ENCODE measurements at places on chromosomes 12 and 14. TPM values are rescaled to one million over a fixed set of nuclear protein-coding genes. Genes with fewer than 3 reads are reported as not detected.
A peak's percentile ranks its signal among the peaks of the same experiment; 100 is the strongest.

Gene KIF5A
- 0.56 TPM for total RNA-seq

Gene MORN3
- total RNA-seq = 0.52 TPM

Gene COX8C
- total RNA-seq = not detected

Gene OS9
- 173 TPM for total RNA-seq

Gene PCK2
- total RNA-seq = 112 TPM

DNA sequence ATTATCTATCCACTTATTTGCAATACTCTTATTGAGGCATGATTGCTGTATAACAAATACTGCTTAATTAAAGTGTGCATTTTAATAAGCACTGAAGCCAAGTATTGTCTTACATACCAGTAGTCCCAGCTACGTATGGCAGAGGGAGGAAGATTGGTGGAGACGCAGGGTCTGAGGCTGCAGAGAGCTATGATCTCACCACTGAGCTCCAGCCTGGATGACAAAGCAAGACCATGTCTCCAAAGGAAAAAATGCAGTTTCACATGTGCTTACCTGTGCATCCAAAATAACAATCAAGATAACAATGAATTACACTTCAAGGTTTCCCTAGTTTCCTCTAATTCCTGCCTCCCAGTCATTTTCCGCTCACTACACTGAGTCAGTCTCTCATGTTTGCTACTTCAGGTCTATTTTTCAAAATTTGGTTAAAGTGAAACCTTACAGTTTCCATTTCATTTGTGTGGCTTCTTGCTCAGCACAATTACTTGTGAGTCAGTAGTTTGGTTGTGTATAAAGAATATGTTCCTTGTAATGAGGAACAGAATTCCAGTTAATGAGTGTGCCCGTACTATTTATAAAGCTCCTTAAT lies 1250.1 kb downstream of the TMEM121 start:
- no peaks in the 10 kb centered on the region for H3K36me3 ChIP-seq
- DNase-seq = no peak
- H3K27ac ChIP-seq = no peak overlapping the region
- H3K27me3 ChIP-seq = peaks cover 63% of the 10 kb centered on the region
- H3K4me1 ChIP-seq = no peaks in the 10 kb centered on the region

DNA sequence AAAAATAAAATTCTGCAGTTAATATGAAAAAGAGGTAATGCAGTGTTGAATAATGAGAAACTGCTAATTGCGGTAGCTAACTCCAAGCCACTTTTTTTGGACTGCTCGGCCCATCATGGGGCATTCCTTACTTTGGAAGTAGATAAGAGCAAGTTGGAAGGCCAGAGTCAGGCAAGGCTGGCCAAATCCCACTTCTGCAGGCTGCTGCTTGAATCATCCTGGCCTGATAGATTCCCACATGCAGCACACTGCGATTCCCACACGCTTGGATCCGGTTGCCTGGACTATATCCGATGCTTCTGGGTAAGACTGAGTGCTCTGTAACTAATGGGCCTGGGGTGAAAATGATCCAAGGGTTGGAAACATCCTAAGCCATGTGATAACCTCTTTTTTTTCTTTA lies 10.6 kb downstream of the EIF2B2 start:
- H3K36me3 ChIP-seq = peaks cover 79% of the 10 kb centered on the region
- no peaks in the 10 kb centered on the region for H3K4me1 ChIP-seq
- peak overlapping the region; percentile 44 for H3K27ac ChIP-seq
- H3K27me3 ChIP-seq = no peaks in the 10 kb centered on the region
- no peak for DNase-seq

- H3K36me3 ChIP-seq = no peaks in the 10 kb centered on the region
- no peak overlapping the region for H3K4me3 ChIP-seq
- no peak for DNase-seq
- H3K27me3 ChIP-seq = no peaks in the 10 kb centered on the region
- H3K27ac ChIP-seq = no peak overlapping the region
These were observed 266.8 kb downstream of the TTC6 start for GRCh38 chr14:37862263-37862662.

DNA sequence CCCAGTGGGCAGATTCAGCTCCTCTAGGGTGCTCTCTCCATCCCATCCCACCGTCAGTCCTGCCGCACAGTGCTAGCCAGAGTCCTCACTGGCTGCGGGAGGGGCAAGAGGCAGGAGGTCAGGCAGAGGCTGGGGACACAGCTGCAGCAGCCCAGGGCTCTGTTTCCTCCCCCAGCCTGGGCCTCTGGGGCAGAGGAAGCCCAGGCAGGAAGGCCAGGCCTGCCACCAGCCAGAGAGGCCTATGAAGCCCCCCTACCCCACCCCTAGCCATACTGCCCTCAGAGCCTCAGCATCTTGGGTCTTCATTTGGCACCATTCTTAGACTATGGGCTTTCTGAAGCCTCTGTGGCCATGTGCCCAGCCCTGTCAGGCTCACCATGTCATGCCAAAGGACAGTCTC lies 3.4 kb downstream of the ACVRL1 start:
- H3K27me3 ChIP-seq = no peaks in the 10 kb centered on the region
- peaks cover 10% of the 10 kb centered on the region for H3K4me1 ChIP-seq
- H3K4me3 ChIP-seq = no peak overlapping the region
- no peak overlapping the region for H3K27ac ChIP-seq
- DNase-seq = no peak

- H3K27ac ChIP-seq = peak overlapping the region; percentile 39
- H3K27me3 ChIP-seq = no peaks in the 10 kb centered on the region
- H3K36me3 ChIP-seq = peaks cover 19% of the 10 kb centered on the region
- no peak overlapping the region for H3K4me3 ChIP-seq
- peak; percentile 42 for DNase-seq
- H3K4me1 ChIP-seq = peaks cover 10% of the 10 kb centered on the region
These were observed 16.0 kb upstream of the FBLN5 start for GRCh38 chr14:91963465-91963864.

All from MCF 10A (cell line).